Glomerular endothelial cell (primary cell): ENCODE measurements at places on chromosomes 2 and 18. TPM values are rescaled to one million over a fixed set of nuclear protein-coding genes. Genes with fewer than 3 reads are reported as not detected.

- DNase-seq = peak; percentile 45
Observed at GRCh38 chr2:9656270-9656766, 25.5 kb upstream of the YWHAQ start.

GRCh38 chr2:150561076-150561475 lies 73.6 kb upstream of the RND3 start:
- DNase-seq = no peak

DNA sequence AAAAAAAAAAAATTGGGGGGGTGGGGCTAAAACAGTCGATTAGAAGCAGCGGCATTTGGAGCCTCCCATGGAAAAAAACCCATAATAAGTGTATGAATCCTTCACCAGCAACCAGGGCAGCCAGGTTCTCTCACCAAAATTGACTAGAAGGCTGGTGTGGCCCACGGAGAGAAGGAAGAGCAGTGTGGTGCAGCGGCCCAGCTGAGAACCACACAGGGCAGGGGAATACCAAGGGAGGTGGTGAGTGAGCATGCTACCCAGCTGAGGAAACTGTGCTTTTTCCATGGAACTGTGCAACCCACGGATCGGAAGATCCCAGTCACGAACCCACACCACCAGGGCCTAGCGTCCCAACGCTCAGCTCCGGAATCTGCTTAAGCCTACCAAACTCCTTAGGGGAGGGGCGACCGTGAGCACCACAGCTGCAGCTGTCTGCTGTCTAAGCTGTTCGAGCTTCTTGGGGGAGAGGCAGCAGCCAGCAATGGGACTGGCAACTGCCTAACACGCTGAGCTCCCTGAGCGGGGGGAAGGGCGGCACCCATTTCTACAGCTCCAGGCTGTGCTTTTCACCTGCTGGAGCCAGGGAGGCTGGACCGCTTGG lies 1037.2 kb upstream of the ACVR2A start:
- DNase-seq = no peak

GRCh38 chr2:9373047-9373446 lies 50.3 kb downstream of the ITGB1BP1 start:
- no peak for DNase-seq

GRCh38 chr2:26534098-26534864 lies 56.4 kb upstream of the OTOF start:
- no peak for DNase-seq

DNA sequence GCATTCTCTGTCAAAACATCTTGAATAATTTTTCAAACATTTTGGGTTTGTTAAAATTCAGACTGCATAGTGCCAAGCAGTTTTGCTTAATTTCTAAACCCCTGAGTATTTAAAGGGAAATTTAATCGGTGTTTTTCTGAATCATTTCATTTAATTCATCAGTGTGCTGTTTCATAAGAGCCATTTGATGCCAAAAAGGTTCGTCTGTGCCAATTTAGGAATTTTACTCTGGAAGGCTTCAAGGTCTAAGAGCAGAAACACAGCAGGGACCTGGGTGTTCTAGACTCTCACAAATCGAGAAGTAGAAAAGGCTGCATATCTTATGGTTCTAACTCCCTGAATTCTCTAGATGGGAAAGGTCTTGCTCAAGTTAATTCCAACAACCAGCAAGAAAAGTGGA lies 311.9 kb upstream of the NT5C1B start:
- no peak for DNase-seq

GRCh38 chr2:22756276-22757043 lies 628.5 kb upstream of the KLHL29 start:
- no peak for DNase-seq

- DNase-seq = no peak
Observed at GRCh38 chr18:58695772-58696171, 24.5 kb downstream of the MALT1 start.

POTEJ gene
- total RNA-seq = not detected in 2 replicates

- no peak for DNase-seq
Observed at GRCh38 chr2:237213315-237214022, 127.8 kb downstream of the COPS8 start.

DNA sequence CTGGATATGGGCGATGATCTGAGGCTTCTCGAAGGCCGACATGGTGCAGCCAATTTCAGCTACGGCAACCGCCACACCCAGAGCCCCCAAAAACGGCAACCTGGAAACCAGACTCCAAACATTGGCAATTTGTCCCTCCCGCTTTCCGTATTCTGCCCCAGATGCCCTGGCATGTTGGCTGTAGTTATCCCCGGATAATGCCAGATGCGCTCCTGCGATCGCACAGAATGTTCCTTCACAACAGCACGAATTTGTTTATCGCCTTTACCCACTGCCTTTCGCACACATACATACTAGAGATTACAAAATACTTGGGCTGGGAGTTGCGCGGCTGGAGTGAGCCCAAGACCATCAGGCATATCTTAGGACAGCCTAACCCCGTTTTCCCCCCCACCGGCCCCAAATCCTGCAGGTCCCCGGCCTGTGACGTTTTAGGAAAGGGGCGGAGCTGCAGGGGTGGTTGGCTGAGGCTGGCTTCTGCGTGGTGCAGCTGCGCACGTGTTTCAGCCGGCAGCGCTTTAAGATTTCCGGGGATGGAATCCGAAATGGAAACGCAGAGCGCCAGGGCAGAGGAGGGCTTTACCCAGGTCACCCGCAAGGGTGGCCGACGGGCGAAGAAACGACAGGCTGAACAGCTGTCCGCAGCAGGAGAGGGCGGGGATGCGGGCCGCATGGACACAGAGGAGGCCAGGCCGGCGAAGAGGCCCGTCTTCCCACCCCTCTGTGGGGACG lies at the start of gene PNO1:
TSS of gene PNO1 (plus strand) at position 487 of the 732 bp plus-strand sequence. CDS start at position 534, 47 bp downstream.
- peak; percentile 85 for DNase-seq

GRCh38 chr2:241851325-241852115 lies 7.2 kb downstream of the PDCD1 start:
- DNase-seq = no peak

GRCh38 chr2:230589497-230590015 lies 123.1 kb upstream of the CAB39 start:
- DNase-seq = no peak

DNA sequence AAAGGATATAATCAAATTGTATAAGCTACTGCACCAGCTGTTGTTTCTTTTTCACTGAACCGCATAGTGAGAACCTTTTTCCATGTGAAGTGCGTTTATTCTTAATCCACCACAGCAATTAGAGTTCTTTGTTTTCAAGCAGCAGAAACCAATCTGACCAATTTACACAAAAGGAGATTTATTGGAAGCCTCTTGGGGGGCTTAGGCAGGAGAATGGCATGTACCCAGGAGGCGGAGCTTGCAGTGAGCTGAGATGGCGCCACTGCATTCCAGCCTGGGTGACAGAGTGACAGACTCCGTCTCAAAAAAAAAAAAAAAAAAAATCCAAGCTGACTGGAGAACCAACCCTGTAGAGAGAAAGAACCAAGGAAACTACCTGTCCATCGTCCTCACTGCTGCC lies 10.0 kb downstream of the ADNP2 start:
- no peak for DNase-seq

KIF1A gene
- 0.97 and 1.2 TPM in 2 replicates for total RNA-seq

- DNase-seq = no peak
Observed at GRCh38 chr2:174031226-174031625, 66.1 kb upstream of the SP3 start.

- DNase-seq = no peak
Observed at GRCh38 chr2:206442833-206443734, at the start of gene ADAM23. TSS of gene ADAM23 (plus strand) at chr2:206443532. CDS start at chr2:206443867, 335 bp downstream.

- no peak for DNase-seq
Observed at GRCh38 chr18:35524226-35524625, 26.5 kb upstream of the INO80C start.

RAB27B gene
- 0.15 and 0.99 TPM in 2 replicates for total RNA-seq

- no peak for DNase-seq
Observed at GRCh38 chr2:150485114-150485870, 2.2 kb downstream of the RND3 start.

- DNase-seq = no peak
Observed at GRCh38 chr2:204545861-204546735, 823 bp downstream of the PARD3B start.

DNA sequence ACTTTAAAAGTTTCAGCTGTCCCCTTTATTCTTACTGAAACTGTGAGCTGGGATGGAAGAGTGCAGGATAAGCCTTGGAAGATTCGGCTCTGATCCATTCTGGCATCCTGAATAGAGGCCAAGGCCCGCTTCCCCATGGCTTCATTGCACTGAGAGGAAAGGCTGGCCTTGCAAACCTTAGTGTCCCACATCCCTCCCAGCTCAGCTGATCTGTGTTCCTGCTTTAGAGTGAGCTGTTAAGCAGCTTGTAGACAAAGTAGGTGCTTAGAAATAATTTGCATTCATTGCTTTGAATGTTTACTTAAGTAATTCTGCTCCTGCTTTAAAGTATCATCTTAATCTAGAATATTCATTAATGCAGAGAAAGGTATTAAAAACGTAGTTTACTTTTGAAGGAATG lies 169.6 kb upstream of the BOD1L2 start:
- DNase-seq = no peak

DNA sequence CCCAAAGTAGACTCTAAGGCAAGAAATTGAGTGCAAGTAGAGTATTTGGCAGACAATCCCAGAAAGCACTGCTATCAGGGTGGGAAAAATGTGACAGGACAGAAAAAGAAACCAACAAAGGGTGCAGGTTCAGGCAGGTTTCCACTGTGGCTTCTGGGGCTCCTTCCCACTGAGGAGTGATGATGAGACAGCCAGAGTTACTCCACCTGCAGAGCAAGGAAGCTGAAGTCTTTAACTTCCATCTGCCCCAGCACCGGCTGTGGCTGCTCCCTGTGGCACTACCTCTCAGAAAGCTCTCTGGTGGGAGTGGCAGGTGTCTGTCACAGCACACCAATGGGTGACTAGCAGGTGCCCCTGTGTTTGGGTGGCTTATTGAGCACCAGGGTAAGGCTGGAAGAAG lies 37.6 kb upstream of the ACKR3 start:
- no peak for DNase-seq

- no peak for DNase-seq
Observed at GRCh38 chr18:8705238-8705960, at the start of gene MTCL1. TSS of gene MTCL1 (plus strand) at chr18:8705556. CDS start at chr18:8705661, 105 bp downstream.

DGKD gene
- total RNA-seq = 10.3 and 13.0 TPM in 2 replicates

DNA sequence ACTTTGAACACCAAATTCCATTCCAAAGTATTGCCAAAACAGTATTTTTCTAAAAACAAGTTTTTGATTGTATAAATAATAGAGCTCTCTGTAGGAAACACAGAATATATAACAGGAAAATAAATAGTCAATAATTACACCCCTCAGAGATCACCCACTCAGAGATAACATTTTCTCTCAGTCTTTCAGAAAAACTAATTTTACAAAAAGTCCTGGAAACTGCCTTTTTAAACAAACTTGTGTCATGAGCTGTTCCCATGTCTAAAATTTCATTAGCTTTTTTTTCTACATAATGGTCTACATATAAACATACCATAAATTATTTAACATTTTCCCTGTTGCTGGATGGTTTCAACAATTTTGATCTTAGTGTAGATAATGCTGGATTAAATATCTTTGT lies 1.2 kb upstream of the WDSUB1 start:
- DNase-seq = no peak

DNA sequence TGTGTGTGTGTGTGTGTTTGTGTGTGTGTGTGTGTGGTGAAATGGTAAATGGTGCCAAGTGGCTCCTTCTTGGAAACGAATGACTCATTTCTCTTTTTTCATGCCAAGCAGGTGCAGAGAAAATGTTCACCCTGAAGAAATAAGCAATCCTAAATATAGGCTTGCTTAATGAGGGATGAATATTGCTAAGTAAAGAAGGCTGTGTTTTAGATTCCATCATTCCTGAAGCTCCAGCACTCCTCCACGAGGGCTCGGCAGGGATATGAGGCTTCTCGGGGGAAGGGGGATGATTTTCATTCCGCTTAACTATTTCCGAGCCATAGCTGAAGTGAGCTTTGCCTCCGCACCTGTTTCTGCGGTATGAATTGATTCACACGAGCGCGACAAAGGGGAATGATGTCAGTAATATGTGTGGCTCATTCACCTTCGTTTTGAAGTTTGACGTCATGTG lies 72.9 kb downstream of the TSN start:
- no peak for DNase-seq

- no peak for DNase-seq
Observed at GRCh38 chr2:159307942-159308341, 21.4 kb upstream of the WDSUB1 start.

- no peak for DNase-seq
Observed at GRCh38 chr2:159209341-159210306, 76.9 kb downstream of the WDSUB1 start.

DNA sequence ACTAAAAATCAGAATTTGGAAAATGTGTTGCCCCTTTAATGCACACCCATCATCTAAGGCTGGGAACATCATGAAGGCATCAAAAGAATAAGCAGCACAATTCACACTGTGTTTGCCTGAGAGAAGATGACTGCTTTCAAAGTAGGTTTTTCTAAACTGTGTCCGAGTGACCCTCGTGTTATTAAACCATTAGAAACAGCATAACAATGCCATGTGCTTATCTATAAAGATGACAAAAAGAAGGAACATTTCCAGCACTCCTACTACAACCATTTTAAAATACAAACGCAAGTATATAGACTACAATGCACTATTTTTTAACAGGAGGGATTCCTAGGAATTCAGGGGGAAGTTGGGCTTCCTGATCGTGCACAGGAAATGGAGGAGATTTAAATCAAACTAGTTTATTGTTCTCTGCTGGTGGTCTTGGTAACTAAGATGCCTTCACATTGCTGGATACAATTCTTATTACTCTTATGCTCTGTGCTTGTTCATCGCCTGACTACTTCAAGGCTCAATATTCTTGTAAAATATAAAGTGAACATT lies 305.9 kb upstream of the CCDC68 start:
- no peak for DNase-seq

DNA sequence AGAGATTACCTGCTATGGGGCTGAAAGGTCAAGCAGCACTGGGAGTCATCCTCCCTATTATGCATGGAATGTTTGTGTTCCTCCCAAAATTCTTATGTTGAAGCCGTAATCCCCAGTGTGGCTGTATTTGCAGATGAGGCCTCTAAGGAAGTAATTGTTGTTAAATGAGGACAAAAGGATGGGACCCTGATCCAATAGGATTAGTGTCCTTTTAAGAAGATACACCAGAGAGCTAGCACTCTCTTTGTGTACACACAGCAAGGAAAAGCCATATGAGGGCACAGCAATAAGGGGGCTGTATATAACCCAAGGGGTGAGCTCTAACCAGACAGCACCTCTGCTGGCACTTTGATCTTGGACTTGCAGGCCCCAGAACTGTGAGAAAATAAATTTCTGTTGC lies 18.3 kb downstream of the STAM2 start:
- no peak for DNase-seq

- no peak for DNase-seq
Observed at GRCh38 chr18:39344487-39344886, 1778.9 kb upstream of the CELF4 start.

DNA sequence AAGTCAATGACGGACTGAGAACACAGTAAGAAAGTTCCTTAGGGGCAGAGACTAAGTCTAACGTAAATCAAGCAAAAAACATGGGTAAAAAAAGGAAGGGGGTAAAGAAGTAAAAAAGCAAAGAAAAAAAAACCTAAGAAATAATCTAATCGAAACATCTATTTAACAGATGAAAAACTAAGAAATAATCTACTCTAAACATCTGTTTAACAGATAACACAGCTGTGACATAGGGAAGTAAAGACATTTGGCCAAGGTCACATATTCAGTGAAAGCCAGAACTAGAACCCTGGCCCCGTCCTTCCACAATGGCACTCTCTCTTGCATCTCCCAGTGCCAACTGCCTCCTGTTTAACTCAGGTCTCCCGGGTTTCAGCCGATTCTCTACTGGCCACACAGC lies 48.1 kb downstream of the PSD4 start:
- DNase-seq = no peak

- DNase-seq = no peak
Observed at GRCh38 chr2:235262750-235263149, 231.1 kb upstream of the AGAP1 start.
